Kidney (tissue), 22 donors: ENCODE measurements at places on chromosomes 2 and 18. TPM values are rescaled to one million over a fixed set of nuclear protein-coding genes. Genes with fewer than 3 reads are reported as not detected.

- peak; percentile 93 for DNase-seq
Measured at GRCh38 chr2:172103471-172104272, 972 bp upstream of the DLX2 start.

DNA sequence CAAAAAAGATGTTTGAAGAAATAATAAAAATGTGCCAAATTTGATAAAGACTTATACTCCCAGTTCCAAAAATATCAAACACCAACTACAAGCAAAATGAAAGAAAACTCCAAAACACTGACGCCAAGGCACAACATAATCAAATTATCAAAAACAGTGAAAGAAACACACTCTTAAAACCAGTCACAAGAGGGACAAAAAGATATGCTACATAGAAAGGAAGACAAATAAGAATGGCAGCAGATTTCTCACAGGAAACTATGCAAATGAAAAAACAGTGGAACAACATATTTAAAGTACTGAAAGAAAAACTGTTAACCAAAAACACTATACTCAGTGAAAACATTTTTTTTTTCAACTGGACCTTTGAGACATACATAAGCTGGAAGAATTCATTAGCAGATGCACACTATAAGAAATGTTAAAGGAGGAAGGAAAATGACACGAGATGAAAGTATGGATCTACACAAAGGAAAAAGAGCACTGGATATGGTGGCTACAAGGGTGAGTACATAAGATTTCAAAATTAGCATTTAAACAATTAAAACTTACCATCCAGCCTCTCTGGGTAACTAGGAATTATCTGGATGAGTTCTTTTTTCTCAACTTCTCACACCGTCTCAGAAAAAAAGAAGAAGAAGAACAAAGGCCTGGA, 94.0 kb upstream of the ACVR1C start:
- DNase-seq, result no peak

DNA sequence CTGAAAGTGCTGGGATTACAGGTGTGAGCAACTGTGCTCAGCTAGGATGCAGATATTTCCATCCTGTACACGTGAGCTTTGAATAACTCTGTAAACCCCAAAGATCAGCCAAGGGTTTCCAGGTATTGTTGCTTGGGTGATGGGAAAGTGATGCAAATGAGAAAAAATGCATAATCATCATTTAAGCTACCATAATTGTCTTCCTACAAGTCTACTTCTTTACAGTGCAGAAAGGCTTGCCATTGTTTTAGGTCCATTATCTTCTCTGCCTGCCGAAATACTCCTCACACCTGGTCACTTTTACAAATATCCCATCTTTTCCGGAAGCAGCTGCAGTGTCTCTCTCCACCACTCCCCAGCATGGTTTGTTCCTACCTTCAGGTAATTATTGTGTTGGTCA, 259.8 kb upstream of the CCDC68 start:
- DNase-seq, result no peak

GRCh38 chr2:67802291-67802690, 260.5 kb downstream of the C1D start:
- DNase-seq, result no peak

DNA sequence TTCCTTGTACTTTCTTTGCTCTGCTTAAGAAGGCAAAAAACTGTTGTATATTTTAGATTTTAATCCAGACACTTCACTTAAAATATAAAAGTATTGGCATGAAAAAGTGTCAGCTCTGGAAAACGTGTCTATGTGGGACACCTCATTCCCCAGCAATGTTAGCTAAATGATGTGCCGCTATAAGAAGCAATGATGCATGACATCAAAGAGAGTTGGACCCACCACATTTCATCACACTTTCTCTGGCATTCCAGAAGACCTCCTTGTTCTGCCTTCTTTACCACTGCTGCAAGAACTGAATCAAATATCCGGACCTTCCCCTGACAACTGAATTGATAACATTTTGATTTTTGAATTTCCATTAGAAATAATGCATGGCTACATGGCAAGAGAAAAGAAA, 242.4 kb upstream of the TANK start:
- no peak for DNase-seq

Gene NEDD4L
- total RNA-seq, result 90.8 TPM

Gene ADGRF3
- 0.94 TPM for total RNA-seq

GRCh38 chr2:53460347-53460746, 307.3 kb upstream of the CHAC2 start:
- no peak for DNase-seq

- DNase-seq, result no peak
Measured at GRCh38 chr2:95386031-95386430, 16.5 kb upstream of the FAHD2A start.

Gene SOWAHC
- 11.8 TPM for total RNA-seq

Gene SLC4A1AP
- total RNA-seq, result 20.9 TPM

DNA sequence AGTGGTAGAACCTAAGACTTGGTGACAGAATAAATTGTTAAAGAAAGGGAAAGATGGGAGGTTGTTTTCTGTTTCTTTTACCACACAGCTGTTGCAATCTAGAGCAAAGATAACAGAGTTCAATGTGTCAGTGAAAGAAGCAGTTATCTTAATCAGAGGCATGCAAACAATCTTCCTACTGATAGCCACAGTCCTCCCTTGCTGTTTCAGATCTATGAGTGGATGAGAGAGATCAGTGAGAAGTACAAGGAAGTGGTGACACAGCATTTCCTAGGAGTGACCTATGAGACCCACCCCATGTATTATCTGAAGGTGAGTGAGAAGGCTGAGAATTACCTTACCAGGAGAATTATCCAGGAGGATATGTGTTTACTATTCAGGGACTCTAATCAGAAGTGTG, 15.9 kb downstream of the CPO start:
- no peak for DNase-seq

DNA sequence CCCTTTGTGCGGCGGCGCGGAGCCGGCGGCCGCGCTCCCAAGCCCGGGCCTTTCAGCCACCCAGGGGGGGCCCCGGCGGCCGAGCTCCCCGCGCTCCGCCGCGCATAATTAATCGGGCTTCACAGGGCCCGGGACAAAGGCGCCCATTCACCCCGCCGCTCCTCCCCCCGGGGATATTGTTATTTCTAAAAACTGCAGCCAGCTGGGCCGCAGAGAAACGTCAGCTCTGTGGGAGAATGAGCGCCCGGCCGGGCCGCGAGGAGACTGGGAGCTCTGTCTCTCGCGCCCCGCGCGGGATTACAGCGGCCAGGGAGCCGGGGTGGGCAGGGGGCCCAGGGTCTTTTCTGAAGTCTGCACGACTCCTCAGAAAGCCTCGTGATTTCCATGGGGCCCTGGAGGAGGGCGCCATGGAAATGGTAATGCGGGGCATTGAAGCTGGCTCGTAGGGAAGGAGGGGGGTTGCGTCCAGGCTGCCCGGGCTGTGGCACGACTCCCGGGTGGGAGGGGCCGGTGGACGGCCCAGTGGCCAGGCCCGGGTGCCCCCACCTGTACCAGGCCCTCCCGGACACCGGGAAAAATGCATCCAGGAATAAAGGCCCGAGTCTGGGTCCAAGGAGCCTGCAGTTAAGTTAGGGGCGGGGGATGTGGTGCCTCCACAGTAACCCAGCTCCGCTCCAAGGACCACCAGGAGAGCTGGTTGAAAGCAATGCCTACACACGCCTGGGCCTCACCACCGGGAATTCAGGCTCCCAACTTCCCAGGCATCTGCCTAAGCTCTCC, 125.3 kb downstream of the ZFP36L2 start:
- DNase-seq, result peak; percentile 88

Gene ANKRD29
- total RNA-seq, result 4.9 TPM

- DNase-seq, result no peak
Measured at GRCh38 chr2:210224591-210224940, 681 bp downstream of the ACADL start.

DNA sequence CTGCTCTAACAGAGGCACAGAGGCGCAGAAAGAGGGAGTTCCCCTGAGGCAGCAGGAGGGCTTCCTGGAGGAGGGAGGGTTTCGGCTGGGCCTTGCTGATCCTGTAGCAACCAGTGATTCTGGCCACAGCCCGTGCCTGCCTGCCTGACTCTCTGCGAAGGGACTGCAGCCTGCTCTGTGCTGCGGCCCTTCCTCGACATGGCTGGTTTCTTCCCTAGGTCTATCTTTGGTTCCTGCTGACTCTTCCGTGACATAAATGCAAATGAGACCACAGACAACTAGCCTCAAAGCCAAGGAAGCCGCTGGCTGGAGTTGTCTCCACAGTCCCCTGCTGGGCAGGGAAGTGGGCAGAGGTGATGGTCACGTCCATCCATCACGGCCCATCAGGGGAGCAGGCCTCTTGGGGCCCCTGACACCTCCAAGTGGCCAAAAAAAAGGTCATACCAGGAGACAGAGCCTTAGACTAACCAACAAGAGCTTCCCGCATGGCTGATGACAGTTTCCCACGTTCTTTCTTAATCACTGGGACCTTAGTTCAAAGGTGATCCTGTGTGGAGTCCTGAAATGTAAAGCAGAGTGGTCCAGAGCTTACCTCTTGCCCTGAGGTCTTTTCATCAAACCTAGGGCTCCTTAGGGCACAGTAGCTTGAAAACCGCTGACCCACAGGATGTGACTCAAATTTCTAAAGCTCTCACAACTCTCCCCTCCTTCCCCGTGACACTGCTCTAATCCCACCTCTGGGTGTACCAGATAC, 55.3 kb downstream of the HS1BP3 start:
- DNase-seq, result peak; percentile 48

- DNase-seq, result peak; percentile 92
Measured at GRCh38 chr2:241702155-241703031, 554 bp downstream of the ING5 start.

DNA sequence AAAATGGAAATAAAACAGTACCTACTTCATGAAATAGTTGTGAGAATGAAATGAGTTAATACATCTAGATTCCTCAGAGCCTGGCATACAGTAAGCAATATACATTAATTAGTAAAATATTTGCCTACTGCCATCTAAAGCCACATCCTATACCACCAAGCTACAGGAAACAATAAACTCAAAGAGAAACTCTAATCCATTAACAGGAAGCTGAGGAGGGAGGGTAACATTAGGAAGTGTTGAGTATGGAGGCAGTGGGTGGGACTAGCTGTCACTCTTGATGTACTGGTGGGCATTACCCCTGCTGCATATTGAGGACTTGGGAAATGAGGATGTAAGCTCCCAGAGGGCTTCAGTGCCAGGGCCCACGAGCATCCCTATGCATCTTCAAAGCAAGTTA, 396.5 kb downstream of the TNS1 start:
- DNase-seq, result no peak

DNA sequence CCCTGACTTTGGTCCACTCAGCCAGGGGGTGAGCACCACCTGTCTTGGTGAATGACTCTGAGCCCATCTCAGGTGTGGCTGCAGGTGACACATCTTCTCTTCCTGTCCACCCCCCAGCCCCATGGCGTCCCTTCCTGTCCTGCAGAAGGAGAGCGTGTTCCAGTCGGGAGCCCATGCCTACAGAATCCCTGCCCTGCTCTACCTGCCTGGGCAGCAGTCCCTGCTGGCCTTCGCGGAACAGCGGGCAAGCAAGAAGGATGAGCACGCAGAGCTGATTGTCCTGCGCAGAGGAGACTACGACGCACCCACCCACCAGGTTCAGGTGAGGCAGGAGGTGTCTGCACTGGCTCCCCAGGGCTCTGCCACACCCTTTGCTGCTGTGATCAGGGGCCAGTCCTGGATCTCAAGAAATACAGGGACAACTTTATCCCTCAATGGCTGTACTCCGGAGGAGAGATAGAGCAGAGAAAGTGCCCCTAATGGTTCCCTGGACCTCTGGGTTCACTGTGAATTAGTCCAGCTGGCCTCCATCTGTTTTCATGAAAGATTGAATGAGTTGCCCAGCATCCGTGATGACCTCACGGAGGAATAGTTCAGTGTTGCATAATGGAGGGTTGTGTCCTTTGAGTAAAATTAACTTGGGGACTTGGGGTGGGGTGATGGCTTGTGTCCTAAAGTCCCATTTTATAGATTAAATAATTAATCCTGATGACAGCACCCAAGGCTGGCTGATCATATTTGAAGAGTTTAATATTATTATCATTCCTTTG, at the start of gene NEU2:
Gene NEU2 (plus strand): TSS at position 122 of the 770 bp plus-strand sequence. CDS start 0 bp downstream, at position 122.
- no peak for DNase-seq

Gene PLGLB1
- total RNA-seq, result 4.1 TPM

DNA sequence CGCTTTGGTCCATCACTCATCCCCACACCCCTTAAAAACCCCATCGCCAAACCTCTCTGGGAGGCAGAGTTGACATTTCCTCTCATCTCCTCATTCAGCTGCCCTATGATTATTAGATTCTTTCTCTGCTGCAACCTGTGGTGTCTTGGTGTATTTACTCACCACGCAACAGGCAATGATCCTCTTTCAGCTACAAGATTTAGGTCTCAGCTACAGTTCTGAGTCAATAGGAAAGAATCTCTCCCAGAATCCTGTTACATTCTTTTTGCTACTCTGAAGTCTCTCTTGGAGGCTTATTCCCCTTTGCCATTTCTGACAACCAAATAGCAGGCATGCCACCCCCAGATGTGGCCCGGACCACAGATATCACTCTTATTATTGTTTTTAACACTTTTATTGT, 468.3 kb upstream of the GYPC start:
- no peak for DNase-seq

GRCh38 chr18:27969206-27969605, 207.7 kb downstream of the CDH2 start:
- no peak for DNase-seq

GRCh38 chr2:10327896-10328669, 25.4 kb downstream of the HPCAL1 start:
- no peak for DNase-seq

DNA sequence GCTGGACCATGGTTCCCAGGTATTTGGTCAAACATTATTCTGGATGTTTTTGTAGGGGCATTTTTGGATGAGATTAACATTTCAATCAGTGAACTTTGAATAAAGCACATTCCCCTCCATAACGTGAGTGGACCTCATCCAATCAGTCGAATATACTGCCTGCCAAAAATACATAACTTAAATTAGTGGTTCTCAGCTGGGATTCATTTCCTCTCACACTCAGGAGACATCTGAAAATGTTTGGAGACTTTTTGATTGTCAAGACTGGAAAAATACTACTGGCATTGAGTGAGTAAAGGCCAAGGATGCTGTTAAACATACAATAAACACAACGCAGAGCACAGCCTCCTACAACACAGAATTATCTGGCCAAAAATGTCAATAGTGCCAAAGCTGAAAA, 198.2 kb downstream of the MYO1B start:
- no peak for DNase-seq

DNA sequence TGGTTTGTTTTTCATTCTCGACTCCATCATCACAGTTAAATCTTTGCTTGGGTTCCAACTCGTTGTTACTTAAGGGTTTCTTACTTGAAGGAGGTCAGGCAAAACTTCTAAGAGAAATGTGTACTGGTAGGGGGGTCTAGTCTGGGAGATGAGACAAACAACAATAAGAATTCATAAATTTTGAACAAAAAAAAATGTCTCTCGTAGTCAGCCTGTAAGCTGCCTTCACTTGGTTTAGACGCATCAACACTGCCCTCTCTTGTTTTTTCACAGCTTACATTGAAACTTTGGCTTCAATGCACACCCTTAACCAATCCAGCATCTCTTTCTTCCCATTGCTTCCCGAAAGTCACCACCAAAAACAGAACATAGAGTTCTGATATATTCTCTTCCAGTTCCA, 576.4 kb upstream of the PIK3C3 start:
- DNase-seq, result peak; percentile 81

Gene PDE1A
- total RNA-seq, result 70.5 TPM

- DNase-seq, result no peak
Measured at GRCh38 chr2:100886085-100886484, 66.1 kb downstream of the NPAS2 start.
